ENCODE measurements at places on chromosomes 5 and 9.

DNA sequence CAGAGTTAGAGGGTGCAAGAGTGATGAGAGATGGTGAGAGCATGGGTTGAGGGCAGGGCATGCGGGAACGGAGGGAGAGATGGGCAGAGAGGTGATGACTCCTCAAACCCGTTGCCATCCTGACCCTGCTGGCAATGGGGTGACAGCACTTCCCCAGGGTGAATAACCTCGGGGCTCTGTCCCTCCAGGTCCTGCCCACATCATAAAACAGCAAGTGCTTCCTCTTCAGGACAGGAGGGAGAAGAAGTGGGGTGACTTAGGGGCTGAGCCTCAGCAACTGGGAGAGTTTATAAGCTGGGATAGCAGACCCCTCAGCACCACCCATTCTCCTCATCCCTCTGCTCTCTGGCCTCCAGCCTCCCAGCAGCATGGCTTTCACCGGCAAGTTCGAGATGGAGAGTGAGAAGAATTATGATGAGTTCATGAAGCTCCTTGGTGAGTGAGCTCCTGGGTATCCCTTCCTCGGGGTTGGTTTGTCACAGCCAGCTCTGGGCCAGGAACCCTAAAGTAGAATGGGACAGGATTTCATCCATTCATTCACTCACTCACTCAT, at the start of gene FABP6:
Gene FABP6 (plus strand): TSS at position 317 of the 553 bp plus-strand sequence. CDS start 52 bp downstream, at position 369.
- DNase-seq = no peak

DNA sequence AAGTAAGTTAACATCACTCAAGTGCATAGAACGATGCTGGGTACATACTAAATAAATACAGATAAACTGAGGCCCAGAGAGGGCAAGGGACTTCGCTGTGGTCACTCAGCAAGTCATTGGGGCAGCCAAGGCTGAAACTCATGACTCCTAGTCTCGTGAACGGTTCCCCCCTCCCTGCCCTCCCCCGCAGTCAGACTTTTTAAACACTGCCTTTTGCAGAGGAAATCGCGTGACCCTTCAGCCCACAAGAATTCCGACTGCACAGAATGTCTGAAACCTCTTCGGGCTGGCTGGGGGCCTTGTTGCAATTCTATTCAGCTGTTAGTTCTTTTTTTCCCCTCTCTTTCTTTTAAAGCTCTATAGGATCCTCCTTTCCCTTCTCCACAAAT, 28.1 kb downstream of the NEK6 start:
- DNase-seq = peak; percentile 47

DNA sequence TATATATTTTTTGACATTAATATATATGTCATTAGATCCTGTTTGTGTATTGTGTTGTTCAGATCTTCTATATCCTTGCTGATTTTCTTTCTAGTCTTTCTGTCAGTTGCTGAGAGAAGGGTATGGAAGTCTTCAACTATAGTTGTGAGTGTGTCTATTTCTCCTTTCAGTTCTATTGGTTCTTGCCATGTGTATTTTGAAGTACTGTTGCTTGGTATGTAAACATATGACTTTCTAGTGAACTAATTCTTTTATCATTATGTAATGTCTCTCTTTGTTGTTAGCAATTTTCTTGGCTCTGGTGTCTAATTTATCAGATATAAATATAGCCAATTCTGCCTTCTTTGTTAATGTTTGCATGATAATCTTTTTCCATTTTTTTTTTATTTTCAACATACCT, 84.3 kb upstream of the CAST start:
- no peak for DNase-seq

- no peak for DNase-seq
Measured at GRCh38 chr5:98969400-98969799, 40.6 kb upstream of the CHD1 start.

DNA sequence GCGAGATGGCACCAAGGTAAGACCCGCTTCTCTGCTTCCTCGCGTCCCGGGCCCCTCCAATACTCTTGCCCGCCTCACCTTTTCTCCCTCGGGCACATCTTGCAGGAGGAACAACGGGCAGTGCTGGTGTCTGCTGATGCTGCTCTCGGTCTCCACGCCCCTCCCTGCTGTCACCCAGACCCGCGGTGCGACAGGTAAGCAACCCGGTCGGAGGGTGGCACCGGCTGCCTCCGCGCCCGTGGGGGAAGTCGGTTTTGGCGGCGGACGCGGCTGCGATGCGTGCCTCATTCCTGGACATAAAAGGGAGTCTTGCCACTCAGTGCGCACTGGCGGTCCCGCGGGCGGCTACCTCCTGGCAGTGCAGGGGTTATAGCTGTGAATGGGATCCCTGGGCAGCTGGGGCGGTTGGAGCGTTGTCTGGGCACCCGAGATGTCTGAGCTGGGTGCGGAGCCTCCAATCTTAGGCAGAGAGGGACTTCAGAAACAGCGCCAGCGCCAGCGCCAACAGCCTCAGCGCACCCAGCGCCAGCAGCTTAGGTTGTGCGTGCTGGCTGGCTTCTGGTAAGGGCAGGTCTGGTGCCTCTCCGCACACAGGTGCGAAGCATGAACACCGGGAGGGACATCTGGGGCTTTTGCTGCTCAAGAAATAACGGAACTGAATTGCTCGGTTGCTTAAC, 488 bp downstream of the COL15A1 start:
- no peak for DNase-seq

GRCh38 chr5:121279801-121280200, 571.9 kb upstream of the FTMT start:
- no peak for DNase-seq

- no peak for DNase-seq
Measured at GRCh38 chr9:131523451-131524435, 7.3 kb downstream of the UCK1 start.

- no peak for DNase-seq
Measured at GRCh38 chr9:31601666-31602065, 782.8 kb upstream of the ACO1 start.

GRCh38 chr5:36304095-36304805, 2.5 kb upstream of the RANBP3L start:
- no peak for DNase-seq

GRCh38 chr5:137370096-137371071, 128.7 kb downstream of the SPOCK1 start:
- DNase-seq = peak; percentile 26

- DNase-seq = no peak
Measured at GRCh38 chr5:77645158-77645994, 6.9 kb upstream of the OTP start.

GRCh38 chr5:141681695-141682641, at the start of gene ARAP3:
ARAP3 (minus strand) TSS chr5:141682230; CDS start chr5:141680486, 1,744 bp downstream.
- peak; percentile 66 for DNase-seq

DNA sequence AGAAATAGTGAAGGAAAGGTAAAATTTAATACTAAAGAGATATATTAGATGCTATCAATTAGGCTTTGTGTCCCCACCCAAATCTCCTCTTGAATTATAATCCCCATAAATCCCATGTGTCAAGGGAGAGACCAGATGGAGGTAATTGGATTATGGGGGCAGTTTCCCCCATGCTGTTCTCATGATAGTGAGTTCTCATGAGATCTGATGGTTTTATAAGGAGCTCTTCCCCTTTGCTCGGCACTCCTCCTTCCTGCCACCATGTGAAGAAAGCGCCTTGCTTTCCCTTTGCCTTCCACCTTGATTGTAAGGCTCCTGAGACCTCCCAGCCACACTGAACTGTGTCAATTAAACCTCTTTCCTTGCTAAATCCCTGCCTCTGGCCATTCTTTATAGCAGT, 697.0 kb upstream of the RGMB start:
- no peak for DNase-seq

DNA sequence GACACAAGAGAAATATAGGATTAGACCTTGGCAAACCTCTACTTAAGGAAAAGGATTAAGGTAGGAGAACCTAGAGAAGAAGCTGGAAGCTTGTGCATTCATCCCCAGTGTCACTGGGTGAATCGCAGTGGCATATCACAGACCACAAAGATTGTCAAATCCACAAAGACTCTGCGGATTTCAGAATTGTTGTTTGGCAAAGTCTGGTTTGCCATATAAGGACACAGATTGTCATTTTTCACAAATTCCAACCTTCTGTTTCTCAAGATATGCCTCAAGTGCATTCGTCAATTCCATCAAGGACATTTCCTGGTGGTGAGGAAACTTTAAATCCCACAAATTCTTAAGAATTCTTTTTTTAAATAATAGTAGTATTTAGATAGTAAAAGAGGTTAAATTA, 395.1 kb upstream of the PAPPA start:
- DNase-seq = no peak

GRCh38 chr5:178331491-178331996, 98.9 kb upstream of the PHYKPL start:
- no peak for DNase-seq
